ENCODE measurements at places on chromosomes 13 and 19.
A peak's percentile ranks its signal among the peaks of the same experiment; 100 is the strongest.

DNA sequence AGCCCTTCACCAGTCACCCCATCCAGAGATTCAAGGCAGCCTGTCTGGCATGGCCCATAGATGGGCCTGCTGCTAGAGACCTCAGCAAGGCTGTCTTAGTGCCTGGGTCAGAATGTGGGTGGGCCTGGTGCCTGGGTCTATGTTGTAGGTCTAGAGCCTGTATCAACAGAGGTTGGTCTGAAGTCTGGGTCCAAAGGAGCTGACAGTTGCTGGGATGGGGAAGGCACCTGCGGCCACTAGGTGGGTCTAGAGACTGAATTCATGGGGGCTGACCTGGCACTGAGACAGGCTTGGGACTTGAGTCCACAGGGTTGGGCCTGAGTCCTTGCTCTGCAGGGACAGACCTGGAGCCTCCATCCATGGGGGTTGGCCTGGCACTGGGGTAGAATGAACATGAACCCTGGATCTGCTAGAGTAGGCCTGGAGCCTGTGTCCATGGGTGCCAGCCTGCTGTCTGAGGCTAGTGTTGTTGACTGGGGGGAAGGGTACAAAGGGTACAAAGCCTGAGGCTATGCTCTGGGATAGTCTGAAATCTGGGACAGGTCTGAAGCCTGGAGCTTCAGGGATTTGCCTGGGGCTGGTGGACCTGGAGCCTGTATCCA is 516.8 kb downstream of the OLFM4 start:
- DNase-seq: no peak

DNA sequence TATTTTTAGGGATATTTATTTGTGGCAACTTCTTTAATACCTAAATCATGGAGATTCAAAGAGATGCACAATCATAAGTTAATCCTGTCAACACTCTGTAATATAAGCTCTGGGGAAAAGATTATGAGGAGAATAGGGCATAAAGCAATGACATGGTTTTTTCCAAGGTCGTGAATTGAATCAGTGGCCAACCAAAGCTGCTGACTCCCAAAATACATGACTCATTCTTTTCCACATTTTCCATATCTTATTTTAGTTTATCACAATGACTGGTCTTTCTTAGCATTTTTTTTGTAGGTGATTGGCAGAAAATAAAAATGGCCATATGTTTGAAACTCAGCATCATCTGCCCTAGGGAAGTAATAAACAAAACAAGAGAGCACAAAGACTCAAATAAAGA is 28.5 kb upstream of the RBM26 start:
- no peak for DNase-seq

GRCh38 chr19:46546194-46546896 is 50.7 kb upstream of the PNMA8B start:
- DNase-seq: no peak

DNA sequence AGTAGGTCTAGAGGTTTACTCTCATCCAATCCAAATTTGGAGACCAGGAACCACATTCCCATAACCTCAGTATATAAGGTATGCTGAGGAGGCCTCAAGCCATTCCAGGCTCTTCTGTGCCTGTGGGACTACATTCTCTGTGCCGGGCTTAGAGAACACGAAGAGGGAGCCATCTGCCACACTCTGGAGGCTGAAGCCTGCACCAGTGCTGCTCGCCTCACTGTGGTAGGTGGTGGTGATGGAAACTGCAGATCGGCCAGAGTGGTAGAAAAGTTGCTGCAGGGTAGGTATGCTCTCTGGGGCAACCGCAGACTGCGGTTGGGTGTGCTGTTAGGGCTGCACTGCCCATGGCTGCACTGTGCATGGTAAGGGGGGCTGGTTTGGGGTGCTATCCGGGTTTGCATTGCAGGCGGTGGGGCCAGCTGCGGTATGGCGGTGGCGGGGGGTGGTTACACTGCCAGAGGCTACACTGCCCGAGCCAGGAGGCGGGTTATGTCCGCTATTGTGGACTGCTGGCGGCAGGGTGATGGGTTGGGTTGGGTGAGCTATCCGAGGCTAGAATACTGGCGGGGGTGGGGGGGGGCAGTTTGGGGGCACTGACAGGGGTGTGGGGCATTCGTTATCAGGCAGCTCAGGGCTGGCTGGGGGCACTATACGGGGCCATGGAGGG is 145.0 kb downstream of the TNFRSF19 start:
- no peak for DNase-seq

GRCh38 chr13:20128459-20128931 is 32.4 kb downstream of the GJA3 start:
- DNase-seq: no peak

DNA sequence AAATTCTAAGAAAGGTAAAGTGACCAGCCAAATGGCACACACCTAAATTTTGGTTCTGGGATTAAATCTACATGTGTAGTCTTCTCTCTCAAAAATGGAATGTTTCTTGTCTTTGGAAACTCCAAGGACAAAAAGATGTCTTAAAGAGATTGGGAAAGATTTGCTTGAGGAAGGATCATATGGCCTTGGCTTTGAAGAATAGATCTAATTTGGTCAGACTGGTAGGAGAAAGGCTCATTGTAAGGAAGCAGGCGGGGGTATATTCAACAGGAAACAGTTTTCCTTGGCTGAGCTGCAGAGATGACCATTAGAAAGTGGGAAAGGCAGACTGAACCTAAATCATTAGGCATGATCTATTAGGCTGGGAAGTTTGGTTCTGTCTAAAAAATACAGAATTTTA is 365.3 kb downstream of the DCT start:
- no peak for DNase-seq

DNA sequence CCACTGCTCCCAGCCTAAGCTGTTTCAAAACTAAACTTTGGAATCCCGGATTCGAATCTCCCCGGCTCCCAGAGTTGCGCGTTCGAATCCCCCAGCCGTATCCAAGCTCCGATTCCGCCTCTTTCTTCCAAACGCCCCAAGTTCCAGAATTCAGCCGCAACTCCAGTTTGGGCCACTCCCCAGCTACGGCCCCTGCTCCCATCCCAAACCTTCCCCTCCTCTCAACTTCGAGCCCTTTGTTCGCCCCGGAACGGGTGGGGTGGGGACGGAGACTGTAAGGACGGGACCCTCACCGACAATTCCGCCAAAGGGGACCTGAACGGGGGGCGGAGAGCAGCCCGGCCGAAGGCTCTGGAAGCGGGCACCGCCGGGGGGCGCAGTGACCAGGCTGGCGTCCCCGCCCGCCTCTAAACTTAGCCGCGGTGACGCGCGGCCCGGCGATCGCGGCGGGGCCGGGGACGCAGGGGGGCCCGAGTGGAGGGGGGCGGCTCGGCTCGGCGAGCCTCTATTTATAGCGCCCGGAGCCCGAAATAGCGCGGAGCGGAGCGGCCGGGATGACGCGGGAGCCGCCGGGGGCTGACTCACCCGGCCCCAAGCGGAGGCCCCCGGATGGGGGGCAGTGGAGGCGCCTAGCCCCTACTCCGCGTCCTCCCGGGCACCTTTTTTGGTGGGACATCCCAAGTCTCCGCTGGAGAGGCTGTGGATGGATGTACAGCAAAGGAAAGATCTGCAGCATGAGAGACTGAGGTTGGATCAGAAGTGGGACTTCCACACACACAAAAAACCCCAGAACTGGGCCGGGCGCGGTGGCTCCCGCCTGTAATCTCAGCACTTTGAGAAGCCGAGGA is 4.9 kb upstream of the ERCC1 start:
- no peak for DNase-seq

DNA sequence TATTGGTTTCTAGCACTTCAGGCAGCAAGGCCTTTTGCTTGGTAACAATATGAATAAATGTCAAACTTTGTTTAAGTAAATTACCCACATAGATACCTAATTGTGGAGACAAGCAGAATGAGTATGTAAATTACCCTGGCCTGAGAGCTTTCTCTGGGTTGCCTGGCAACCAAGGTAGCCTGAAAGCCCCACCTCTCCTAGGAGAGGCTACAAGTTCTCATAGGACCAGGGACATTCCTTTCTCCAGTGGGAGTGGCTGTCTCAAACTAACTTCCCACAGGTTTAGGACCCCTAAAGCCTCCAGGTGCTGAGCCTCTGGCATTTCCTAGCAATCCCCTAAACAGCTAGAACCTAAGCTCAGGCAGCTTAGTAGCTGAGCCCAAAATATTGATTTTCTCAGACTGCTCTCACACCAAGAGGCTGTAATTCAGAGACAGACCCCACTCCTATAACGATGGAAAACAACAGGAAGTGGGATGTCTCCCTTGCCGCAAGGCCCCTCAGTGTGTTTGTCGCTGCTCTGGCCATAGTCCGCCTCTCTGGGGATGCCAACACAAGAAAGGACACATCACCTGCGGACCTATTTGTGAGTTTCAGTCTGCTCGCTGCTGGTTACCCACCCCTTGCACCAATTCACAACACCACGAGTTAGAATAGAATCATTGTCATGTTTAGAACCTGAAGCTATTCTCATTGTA is 207.3 kb downstream of the DLEU7 start:
- DNase-seq: no peak

- DNase-seq: no peak
Observed at GRCh38 chr13:90618133-90618532, 729.4 kb upstream of the MIR17HG start.

- DNase-seq: peak; percentile 40
Observed at GRCh38 chr19:18401580-18402112, 4.2 kb upstream of the LRRC25 start.

DNA sequence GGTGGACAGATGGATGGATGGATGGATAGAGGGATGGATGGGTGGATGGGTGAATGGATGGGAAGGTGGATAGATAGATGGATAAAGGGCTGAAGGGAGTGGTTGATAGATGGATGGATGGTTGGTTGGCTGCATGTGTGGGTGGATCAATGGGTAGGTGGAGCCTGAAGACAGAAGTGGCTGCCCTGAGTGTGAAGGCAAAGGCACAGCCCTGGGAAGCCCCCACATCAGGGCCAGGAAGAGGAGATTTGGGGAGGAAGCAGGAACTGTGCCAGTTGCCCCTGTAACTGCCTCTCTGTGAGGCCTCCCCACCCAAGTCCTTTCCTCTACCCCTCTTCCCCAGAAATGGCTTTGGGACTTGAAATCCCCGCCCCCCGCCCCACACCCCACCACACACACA is 43.4 kb upstream of the NFIC start:
- no peak for DNase-seq

DNA sequence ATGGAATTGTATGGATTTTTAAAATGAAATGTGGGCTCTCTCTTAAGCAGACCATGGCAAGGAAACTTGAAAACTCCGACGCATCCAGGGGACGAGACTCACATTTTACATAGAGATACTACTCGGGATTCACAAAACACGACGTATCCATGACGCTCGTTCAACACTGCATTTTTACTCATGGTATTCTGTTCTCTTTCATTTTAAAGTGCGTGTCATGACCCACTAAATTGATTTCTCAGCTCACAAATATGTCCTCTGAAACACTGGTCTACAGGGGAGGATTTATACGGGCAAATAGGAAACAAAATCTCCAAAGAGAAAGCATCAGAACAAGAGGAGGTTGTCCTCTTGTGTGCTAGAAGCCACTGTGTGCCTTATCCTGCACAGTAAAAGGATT is 523.5 kb downstream of the MYO16 start:
- DNase-seq: no peak

GRCh38 chr13:46622630-46623256 is 69.8 kb downstream of the LRCH1 start:
- no peak for DNase-seq

GRCh38 chr13:98782654-98783053 is 30.2 kb upstream of the SLC15A1 start:
- DNase-seq: no peak

DNA sequence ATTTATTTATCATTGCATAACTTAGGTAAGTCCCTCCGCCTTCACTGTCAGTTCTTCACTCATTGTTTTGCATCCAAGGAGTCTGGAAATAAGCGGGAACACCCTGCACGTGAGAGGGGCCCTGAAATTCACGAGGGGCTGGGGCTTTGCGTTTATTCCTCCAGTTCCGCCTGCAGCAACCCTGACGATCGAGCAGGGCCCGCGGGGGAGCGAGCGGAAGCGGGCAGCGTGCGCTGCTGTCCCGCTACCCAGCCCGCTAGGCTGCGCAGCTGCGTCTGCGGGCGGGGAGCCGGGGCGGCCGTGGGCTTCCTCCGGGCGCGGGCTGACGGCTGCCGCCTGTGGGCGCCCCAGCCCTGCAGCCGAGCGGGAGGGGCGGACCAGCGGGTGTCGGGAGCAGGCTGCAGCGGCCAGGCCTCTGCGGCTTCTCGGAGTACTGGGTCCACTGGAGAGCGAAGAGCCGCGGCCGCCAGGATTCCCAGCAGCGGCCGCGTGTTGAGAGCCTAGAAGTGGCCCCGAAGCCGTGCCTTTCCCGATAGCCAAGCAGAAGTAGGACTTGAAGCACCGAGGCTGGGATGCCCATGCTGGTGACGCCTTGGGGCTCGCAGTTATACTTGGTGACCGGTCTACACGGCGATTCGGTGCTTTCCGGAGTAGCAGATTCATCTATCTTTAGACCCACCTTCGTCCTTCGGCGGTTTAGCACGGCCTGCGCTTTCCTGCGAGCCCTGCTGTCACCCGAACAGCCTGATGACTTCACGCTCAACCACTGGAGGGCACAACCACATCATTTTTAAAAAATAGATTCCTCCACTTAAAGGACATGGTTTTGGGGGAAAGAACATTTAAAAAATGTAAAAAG is 32.9 kb upstream of the SACS start:
- peak; percentile 72 for DNase-seq

- no peak for DNase-seq
Observed at GRCh38 chr13:44676534-44676933, 100.4 kb upstream of the TSC22D1 start.

DNA sequence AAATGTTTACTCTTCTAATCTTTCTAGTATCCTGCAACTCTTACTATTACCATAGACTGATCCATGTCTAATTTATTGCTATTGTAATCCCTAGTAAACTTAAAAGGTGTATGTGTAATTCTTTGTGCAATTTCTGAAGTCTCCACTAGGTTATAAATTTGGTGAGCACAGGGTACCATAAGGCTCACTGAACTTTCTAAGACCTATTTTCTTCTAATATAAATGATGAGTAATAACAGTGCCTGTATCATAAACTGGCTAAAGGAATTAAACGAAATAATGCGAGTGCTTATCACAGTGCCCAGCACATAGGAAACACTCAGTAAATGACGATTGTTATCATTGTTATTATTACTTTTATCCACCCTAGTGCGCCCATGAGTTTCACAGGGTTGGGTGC is 119.1 kb downstream of the KLF12 start:
- DNase-seq: peak; percentile 1

DNA sequence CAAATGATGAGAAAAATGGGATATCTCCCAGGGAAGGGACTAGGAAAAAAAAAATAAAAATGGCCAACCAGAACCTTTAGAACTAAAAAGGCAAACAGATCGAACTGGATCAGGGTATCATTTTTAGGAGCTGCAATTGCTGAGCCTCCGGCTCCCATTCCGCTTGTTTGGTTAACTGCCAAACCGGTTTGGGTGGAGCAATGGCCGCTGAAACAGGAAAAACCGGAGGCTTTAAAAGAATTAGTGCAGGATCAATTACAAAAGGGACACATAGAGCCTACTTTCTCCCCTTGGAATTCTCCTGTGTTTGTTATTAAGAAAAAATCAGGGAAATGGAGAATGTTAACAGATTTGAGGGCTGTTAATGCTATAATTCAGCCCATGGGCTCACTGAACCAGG is 12.7 kb upstream of the ZNF443 start:
- DNase-seq: no peak

All from kidney glomerular epithelial cell (primary cell).